Left cardiac atrium (tissue), 4 donors: ENCODE measurements at places on chromosomes 16 and 17.

DNA sequence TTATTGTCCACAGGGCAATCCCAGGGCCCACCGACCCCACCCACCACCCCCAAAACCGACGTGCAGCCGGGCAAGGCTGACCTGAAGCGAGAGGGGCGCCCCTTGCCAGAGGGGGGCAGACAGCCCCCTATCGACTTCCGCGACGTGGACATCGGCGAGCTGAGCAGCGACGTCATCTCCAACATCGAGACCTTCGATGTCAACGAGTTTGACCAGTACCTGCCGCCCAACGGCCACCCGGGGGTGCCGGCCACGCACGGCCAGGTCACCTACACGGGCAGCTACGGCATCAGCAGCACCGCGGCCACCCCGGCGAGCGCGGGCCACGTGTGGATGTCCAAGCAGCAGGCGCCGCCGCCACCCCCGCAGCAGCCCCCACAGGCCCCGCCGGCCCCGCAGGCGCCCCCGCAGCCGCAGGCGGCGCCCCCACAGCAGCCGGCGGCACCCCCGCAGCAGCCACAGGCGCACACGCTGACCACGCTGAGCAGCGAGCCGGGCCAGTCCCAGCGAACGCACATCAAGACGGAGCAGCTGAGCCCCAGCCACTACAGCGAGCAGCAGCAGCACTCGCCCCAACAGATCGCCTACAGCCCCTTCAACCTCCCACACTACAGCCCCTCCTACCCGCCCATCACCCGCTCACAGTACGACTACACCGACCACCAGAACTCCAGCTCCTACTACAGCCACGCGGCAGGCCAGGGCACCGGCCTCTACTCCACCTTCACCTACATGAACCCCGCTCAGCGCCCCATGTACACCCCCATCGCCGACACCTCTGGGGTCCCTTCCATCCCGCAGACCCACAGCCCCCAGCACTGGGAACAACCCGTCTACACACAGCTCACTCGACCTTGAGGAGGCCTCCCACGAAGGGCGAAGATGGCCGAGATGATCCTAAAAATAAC is 3.0 kb downstream of the SOX9 start:
- DNase-seq = no peak

DNA sequence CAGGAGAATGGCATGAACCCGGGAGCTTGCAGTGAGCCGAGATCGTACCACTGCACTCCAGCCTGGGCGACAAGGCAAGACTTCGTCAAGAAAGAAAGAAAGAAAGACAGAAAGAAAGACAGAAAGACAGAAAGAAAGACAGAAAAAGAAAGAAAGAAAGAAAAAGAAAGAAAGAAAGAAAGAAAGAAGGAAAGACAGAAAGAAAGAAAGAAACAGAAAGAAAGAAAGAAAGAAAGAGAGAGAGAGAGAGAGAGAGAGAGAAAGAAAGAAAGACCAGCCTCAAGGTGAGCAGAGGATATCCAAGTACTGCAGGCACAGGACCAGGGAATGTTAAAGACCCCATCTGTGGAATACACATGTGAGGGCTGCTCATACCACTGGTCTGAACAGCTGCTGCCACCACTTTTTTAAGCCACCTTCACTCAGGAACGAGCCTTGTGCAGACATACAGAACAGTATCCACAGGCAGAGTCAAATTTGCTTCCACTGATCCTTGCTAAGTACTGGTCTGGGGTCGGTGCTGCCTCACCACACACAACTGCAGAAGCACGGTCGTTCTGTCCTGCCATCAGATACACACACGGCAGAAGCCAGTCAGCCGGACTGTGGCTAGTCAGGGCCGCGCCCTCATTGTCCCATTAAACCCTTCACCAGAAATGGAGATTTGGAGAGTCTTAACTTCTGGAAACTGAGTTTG is 7.7 kb downstream of the RAB5C start:
- DNase-seq = no peak

DNA sequence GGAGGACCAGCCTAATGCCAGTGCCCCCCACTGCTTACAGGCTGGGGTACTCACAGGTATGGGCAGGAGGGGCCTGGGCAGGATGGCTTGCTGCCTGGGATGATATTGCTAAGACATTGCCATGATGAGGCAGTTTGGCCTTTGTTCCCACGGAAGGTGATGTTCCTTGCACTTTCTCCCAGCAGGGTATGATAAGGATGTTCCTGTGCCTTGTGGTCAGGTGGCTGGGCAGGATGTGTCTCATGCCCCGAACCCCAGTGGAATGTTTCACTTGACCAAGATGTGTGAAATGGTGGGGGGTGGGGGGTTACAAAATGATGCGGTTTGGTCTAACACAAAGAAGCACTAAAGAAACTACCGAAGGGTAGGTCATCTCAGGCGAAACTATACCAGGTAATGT is 337.8 kb upstream of the ZFHX3 start:
- DNase-seq = no peak

DNA sequence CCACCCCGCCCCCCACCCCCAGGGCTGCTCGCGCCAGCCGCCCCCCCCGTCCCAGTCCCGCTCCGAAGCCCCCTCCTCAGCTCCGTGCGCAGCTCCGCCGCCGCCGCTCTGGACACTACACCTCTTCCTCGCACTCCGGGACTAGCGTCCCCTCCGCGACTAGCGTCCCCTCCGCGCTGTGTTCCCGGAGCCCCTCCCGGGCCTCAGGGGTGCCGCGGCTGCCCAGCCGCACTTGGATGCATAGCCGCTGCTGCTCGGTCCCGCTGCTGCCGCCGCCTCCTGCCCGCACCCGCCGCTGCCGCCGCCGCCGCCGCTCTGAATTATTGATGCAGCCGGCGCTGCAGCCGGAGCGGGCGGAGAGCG is at the start of gene CBLN1:
CBLN1 (minus strand) TSS at position 359 of the 363 bp plus-strand sequence. CDS start 373 bp downstream, outside the sequence.
- DNase-seq = no peak

GRCh38 chr16:8874388-8874787 is 5.6 kb upstream of the CARHSP1 start:
- no peak for DNase-seq

- DNase-seq = peak; percentile 68
These were observed 742 bp downstream of the PFN1 start for GRCh38 chr17:4947411-4948165.

GRCh38 chr16:85127379-85127723 is 15.1 kb upstream of the CIBAR2 start:
- no peak for DNase-seq

- no peak for DNase-seq
These were observed 31.8 kb downstream of the CEP95 start for GRCh38 chr17:64538508-64539130.

DNA sequence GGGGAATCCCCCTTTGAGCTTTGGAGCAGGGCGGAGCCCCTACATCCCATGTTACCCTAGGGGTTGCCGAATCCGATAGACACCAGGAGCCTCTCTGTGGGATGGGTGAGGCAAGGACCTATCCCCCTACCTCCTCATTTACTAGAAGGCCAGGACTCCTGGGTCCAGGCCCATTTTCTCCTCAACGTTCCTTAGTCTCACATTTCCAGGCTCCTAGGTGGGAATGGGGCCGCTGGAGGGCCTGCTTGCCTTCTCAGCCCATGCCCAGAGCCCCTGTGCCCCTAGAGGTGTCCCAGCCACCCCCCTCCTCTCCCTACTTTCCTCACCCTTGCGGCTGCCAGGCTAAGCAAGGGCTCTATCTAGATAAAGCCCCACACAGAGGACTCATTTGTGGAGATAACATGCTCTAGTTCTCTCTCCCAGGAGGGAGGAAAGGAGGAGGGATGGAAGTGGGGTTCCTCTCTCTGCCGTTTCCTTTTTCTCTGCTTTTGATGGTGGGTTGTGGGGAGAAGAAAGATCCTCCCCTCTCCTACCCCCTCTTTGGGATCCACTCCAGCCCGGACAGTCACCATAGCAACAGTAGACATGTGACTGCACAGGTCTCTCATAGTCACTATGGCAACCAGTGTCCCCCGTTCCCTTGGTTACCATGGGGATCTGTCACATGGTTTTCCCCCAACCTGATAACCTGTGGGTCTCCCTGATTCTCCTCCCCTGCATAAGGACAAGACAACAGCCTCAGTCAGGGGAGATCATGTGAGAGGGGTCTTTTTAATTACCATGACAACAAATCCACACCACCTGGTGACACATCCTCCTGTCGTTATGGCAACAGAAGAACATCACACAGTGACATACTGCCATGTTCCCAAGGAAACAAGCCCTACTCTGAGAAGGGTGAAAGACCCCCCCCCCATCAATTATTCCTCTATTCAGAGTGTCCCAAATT is 5.2 kb downstream of the CACNA1G start:
- no peak for DNase-seq

DNA sequence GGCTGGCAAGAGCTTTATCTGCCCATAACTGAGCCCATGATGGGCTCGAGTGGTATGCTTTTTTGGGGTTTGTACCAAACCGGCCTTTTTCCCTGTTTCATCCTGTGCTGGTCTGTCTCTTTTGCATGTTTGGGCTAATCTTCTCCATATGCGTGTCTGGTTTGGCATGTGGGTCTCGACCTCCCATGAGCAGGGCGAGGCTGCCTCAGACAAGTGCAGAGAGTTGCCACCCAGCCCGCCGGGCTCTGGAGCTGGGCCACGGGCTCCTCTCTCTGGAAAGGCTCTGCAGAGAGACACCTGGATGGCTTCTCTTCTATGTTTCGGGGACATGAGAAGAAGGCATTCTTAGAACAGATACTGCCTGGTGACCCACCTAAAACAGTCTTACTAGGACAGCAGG is 67.8 kb upstream of the TBX2 start:
- DNase-seq = no peak
